ENCODE measurements at places on chromosomes 6 and 20.

GRCh38 chr6:149380523-149380922 is 19.5 kb upstream of the SUMO4 start:
- no peak for DNase-seq

DNA sequence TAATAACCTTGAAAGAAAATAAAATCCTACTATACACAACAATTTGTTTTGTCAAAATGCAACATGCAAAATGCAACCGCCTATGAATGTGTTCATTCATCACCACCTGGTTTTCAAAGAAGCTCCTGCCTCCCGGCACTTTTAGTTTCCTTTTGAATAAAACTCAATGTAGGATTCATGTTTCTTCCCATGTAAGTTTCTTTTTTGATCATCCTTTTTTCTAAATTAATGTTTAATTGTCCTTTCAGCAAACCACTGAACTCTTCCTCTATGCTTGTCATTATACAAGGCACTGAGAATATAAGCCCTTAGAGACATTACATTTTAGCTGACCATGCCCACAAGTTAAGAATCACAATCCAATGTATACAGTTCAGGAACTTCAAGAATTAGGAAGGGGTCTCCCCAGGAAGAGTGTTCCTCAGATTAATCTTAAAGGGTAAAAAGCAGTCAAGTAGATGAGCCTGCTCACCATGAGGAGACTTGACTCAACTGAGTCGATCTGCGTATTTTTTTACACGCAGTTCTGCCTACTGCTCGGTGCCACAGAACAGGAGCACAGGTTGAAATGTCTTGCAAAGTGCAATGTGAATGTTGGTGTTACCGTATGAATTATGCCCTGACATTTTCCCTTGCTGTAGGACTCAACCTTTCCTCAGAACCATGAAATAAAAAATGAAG is 7.2 kb upstream of the THEMIS start:
- no peak for DNase-seq

GRCh38 chr6:142913036-142913510 is 31.9 kb downstream of the HIVEP2 start:
- no peak for DNase-seq

DNA sequence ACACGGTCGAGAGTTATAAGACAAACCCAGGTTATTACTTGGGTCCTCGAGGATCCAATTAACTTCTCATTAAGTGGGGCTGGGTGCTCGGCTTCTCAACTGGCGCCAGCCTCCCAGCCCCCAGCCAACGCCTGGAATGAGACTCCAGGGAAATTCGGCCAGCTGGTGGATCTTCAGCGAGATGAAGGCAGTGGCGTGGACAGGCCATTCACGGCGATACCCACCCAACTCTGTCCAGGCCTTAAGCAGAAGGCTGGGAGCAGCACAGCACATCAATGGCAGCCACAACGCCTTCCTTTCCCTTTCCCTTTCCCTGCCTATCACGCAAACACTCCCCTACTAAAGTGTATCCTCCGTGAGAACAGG is 868 bp downstream of the METTL24 start:
- DNase-seq, result no peak

- no peak for DNase-seq
Observed at GRCh38 chr6:157741948-157742556, 81.0 kb upstream of the SNX9 start.

GRCh38 chr20:9739991-9740390 is 98.9 kb downstream of the PAK5 start:
- no peak for DNase-seq

- no peak for DNase-seq
Observed at GRCh38 chr20:50272030-50272723, 81.5 kb downstream of the CEBPB start.

DNA sequence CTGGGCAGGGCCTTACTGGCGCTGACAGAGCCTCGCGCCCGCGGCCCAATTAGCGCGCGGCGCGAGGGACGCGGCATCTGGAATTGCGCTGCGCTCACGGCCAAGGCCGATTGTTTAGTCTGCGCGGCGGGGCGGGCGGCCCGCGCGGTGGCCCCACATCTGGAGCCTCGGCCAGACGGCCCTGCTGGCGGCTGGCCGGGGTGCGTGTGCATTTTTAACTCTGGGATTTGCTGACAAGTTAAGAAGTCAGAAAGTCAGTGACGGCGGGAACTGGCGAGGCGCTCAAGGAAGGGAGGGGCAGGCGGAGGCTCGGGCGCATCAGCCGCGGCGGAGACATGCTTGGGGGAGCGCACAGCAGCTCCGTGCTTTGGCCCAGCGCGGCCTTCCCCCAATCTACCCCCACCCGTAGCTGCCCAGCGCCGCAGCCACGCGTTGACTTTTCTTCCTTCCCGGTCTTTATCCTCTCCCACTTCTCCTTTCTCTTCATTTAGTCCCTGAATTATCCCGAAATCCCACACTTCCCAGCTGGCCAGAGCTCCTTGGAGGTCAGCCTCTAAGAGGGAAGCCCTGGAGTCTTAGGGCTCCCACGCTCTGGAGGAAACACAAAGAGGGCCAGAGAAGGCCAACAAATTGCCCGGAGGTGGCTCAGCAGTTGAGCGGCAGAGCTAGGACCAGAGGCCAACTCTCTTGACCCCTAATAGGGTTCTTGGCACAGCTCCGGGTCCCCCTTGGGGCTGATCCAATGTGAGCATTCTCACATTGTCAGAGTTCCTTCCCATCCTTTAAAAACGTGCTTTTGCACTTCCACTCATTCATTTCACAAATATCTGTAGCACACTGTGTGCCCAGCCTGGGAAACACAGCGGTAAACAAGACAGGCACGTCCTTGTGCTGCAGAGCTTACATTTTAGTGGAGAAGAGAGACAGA is 40.8 kb upstream of the FOXP4 start:
- no peak for DNase-seq

DNA sequence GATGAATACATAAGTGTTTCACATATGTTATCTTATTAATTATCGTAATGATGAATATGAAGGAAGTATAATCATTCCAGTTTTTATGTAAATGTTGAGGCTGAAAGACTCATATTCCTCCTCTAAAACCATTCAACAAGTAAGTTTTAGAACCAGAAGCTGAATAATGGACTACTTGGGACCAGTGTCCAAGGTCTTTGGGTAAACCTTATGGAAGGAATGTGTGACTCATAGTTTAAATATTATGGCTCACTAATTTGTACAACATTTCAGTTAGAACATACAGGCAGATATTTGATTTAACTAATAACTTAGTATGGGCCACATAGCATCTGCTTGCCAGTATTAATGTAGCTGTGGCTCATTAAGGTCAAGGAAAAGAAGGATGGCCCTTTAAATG is 209.6 kb downstream of the TFAP2B start:
- no peak for DNase-seq

DNA sequence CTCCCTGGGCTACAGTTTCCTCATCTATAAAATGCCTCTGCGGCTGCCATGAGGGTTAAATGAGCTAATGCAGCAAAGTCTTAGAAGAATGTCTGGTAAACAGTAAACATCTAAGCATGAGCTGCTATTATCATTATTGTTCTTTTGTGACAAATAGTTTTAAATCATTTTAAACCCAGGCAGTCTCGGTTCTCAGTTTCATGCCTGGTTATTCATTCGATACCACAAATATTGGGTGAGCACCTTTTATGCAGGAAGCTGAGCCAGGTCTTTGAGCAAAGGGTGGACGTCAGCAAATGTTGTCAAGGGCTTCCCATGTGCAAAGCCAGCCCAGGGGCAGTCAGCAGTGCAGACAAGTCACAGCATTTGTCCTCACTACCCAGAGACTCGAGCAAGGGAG is 128.7 kb downstream of the NFATC2 start:
- DNase-seq, result no peak

GRCh38 chr6:170134471-170135440 is 156.1 kb downstream of the DLL1 start:
- peak; percentile 8 for DNase-seq

DNA sequence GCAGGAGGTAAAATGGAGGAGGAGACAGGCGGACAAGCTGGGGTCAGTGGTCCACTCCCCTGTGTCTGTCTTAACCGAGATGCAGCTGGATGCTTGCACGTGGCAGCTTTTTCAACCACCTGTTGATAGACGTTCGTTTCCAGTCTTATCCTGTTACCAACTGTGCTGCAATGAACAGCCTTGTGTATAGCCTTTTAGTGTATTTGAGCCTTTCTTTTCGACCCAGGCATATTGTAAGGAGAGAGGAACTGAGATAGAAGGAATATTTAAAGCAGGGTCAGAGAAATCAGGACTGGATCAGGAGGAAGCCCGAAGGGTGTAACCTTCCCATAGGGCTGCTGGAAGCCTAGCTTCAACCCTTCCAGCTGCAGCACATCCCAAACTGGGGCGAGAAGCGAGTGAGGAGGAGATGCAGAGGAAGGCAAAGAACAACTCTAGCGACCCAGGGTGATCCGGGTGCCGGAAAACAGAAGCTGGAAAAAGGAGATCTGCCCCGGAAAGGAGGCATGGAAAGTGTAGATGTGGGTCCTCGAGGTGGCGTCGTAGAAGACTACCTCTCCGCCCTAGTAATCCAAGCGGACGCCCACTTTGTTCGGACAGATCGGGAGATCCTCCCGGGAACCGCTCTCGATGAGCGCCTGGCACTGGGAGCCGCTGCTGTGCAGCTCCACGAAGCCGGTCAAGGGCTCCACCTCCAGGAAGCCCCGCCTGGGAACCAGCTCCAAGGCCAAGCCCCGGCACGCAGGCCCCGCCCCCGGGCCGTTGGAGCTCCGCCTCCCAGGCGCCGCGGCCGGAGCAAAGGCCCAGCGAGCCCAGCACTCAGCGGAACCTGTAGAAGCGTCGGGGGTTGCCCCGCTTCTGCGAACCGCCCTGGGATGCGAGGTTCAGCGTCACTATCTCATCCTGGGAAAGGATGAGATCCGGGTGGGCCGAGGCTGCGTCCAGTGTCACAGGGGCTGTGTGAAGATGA is 11.2 kb downstream of the TRIM31 start:
- peak; percentile 51 for DNase-seq

GRCh38 chr6:166499350-166500163 is 86.9 kb downstream of the RAMACL start:
- no peak for DNase-seq

- no peak for DNase-seq
Observed at GRCh38 chr6:11414176-11414963, 123.2 kb upstream of the TMEM170B start.

DNA sequence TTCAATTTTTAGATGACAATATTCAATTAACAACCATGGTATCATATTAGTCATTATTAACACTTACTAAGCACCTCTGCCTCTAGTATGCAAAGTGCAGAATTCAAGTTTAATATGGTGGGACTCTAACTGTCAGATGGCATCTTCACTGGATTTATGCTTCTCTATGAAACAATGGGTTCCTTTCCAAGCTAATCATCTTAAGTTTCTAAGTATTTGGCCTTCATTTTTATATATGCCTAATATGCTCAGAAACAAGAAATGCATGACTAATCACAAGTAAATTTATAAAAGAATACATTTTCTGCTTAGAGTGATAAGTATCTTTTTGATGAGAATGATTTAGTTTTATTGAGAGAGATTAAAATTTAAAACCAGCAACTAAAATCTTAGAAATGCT is 144.7 kb downstream of the HIVEP2 start:
- no peak for DNase-seq

- no peak for DNase-seq
Observed at GRCh38 chr6:43671801-43672690, 15.5 kb downstream of the MRPS18A start.

GRCh38 chr6:30690403-30691207 is at the start of gene NRM:
TSS of gene NRM (minus strand) at chr6:30690984. CDS start at chr6:30690974, 10 bp downstream.
- DNase-seq, result peak; percentile 79

GRCh38 chr6:84304881-84305280 is 77.4 kb upstream of the CEP162 start:
- DNase-seq, result no peak

- DNase-seq, result no peak
Observed at GRCh38 chr6:8059129-8059528, 5.1 kb downstream of the BLOC1S5 start.

DNA sequence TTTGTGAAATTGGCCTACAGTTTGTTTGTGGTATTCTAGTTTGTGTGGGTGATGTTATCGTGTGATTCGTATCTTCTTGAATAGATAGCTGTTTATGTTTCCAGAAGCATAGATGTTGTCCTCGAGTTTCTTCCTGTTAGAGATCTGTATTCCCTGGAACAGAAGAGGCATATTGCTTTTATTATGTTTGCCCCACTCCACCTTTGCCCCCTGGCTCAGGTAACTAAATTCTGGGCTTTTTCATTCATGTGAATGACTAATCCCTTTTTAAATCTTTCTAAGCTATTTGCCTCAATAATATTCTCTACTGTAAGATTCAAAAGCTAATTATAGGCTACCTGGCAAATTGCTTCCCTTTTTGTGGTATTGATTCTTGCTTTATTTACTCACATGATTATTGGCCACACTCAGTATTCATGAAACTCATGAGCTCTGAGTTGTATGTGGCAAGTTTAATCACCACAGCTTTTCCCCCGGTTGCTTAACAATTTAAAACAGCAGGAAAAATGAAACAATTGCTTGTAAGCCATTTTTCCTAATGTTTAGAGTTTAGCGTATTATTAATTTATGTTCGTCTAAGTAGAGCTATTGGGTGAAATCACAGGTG is 12.6 kb downstream of the RNF217 start:
- DNase-seq, result no peak

- DNase-seq, result peak; percentile 96
Observed at GRCh38 chr6:73520688-73521350, at the start of gene EEF1A1. TSS of gene EEF1A1 (minus strand) at chr6:73521032. CDS start at chr6:73520026, 1,006 bp downstream.

DNA sequence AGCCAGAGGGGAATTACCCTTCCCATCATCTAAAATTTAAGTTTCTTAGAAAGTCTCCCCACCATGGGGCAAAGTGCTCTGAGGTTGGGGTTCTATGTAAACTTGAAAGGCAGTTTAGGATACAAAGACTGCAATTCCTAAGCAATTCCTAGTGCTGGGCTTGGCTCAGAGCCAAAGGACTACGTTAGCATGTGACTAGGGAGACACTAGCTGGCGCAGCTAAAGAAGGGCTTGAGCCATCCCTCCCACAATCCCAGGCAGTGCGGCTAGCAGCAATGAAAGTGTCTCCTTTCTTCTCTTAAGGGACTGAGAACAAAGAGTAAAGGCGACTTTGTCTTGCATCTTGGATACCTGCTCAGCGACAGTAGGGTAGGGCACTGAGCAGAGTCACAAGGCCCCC is 306.6 kb upstream of the FKBP1C start:
- DNase-seq, result no peak

GRCh38 chr6:111664565-111665030 is 58.9 kb upstream of the TRAF3IP2 start:
- DNase-seq, result no peak

DNA sequence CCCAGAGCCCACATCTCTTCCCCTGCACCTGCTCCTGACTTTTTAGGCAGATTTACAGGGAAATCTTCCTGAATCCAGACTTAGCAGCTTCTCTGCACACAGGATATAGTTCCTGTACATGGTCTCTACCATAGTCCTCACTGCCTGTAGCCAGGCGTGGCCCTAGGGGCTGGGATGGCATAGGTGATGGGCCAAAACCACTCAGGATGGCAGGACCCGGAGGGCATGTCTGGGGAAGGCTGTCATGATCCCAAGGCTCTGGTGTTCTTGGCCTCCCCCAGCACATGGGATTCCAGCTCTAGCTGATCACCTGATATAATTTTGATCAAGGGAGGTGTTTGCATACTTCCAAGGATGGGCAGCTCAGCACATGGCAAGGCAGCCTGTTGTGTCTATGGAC is 58.0 kb downstream of the TOX2 start:
- DNase-seq, result no peak

Measured in activated CD4-positive, CD25-positive, alpha-beta regulatory T cell treated with anti-CD3 and anti-CD28 coated beads, Interleukin-2, amount 50 U/mL, for 72 hours (primary cell).